ENCODE measurements at places on chromosomes 12 and 14.
A peak's percentile ranks its signal among the peaks of the same experiment; 100 is the strongest.

- DNase-seq, result no peak
Measured at GRCh38 chr12:31288381-31288780, 37.6 kb downstream of the SINHCAF start.

DNA sequence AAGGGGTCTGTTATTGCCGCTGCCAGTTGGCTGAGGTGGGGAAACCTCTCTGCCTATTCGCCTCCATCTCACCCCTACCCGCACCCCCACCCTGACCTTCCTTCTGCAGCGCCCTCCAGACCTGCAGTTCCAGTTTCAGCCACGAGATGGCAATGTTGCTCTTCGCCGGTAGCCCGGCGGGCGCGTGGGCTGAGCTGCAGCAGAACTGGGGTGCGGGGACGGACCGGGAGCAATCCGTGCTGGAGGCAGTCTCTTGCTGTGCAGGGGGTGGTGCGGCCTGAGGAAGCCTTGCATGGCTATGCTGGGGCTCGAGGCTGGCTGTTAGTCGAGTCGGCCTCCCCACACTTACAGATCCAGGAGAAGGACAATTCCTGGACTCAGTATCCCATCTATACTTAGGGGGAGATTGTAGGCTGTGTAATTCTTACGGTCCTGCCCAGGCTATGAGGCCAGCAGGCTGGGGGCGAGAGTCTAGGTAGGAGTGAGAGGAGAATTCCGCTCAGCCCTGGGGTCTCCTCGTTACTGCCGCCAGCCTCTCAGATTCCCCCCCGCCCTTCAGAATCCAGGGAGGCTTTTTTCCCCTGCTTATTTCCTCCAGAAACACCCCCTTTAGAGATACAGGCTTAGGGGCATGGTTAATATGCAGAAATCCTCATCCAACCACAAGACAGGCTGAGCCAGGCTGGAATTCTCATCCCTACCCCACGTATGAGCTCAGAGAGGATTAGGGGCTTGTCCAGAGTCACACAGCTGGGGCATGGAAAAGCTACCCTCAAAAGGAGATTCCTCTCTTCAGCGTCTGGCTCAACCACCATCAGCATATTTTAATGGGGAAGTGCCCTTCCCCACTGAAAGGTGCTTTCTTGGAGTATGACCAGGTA is 118.2 kb downstream of the AACS start:
- DNase-seq, result peak; percentile 49

- no peak for DNase-seq
Measured at GRCh38 chr12:1553536-1553935, 40.8 kb downstream of the FBXL14 start.

GRCh38 chr12:55996201-55996714 is 818 bp upstream of the SUOX start:
- no peak for DNase-seq

DNA sequence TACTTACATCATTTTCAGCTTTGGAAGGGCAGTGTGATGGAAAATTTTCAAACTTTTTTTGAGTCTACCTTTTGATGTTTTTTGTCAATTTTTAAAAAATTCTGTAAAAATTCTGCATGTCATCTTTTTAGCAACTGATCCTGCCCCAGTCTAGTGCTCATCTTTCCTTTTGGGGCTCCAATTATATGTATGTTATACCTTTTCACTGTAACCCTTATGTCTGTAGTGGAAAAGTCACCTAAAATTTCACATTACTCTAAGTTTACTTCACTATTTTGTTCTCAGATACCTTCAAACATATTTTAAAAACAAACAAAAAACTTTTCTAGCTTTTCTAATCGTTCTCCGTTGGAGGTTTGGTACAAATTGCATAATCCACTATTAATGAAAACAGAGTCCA is 32.5 kb upstream of the MYRFL start:
- no peak for DNase-seq

GRCh38 chr14:91957876-91958313 is 10.4 kb upstream of the FBLN5 start:
- DNase-seq, result no peak

Measured in stimulated activated CD4-positive, alpha-beta T cell treated with anti-CD3 and anti-CD28 coated beads, Interleukin-1b, Interleukin-23, amount 100 ng/mL, for 1 hour (primary cell).